CD4-positive, alpha-beta T cell treated with Interferon alpha-2 for 1 hour (primary cell): ENCODE measurements at places on chromosomes 13 and 19.
A peak's percentile ranks its signal among the peaks of the same experiment; 100 is the strongest.

DNA sequence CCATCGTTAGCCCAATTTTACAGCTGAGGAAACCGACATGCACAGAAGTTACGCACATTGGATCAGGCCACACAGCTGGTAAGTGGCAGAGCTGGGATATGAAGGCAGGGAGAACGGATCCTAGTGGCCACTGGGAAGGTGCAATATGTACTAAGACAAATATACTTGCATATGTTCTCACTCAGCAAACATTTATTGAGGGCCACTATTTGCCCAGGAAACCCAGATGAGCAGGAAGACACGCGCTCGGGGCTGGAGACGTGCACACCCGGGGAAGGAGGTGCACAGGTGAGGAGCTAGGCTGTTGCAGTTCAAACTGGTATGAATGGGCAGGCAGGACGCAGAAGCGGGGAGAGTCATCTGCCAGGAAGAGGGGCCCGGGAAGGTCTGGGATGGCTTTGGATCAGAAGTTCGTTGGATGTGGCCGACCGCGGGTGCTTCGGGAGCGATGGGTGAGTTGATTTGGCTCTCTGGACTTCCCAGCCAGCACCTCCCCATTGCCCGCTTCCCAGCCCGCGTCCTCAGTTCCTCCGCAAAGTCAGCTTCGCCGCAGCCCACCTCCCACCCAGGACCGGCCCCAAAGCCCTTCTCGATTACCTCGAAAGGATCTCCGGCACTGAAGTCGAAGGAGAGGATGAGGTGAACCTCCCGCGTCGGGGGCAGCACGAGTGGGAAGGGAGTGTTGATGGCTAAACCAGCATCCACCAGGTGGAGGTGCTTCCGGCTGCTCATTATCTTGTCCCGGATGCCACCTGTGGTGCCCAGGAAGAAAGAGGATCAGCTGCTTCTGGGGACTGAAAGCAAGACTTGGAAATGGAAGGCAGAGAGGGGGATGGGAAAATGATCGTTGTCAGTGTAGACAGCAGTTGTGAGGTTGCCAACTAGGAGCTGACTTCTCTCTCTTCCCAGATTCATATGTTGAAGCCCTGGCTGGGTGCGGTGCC, 17.8 kb upstream of the CABP5 start:
- DNase-seq = no peak

DNA sequence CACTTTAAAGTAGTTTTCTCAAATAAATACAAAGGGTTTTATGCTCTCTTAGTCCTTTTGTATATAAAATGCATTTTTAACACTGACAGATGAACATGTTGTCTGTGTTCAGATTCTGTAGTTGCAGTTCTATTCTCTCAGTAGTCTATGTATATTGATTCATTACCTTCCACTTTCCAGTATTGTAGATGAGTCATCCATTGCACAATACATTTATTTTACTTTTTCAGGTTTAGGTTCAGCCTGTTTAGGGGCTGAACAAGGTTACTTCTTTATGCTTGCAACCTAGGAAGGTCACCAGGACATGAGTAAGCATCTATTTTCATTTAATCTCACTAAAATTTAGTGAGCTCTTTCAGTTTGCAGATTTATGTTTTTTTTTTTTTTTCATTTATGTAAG, 173.6 kb downstream of the NALCN start:
- no peak for DNase-seq

DNA sequence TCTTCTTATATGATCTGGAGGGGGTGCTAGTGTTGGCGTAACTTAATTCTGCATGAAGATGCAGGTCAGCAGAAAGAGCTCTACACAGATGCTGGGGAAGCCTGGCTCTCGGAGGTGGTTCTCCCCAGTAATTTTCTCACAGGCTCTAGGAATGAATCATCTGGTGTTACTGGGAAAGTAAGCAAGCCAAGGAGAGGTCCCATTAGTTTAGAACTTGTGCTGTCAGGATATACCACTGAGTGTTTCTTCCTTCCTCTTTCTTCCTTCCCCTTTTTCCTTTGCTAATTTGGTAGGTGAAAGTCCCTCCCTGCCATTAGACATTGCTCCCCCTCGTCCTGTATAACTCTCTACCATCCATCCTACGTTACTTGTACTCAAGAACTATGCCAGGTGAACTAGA, 68.3 kb downstream of the ATP8A2 start:
- DNase-seq = no peak

DNA sequence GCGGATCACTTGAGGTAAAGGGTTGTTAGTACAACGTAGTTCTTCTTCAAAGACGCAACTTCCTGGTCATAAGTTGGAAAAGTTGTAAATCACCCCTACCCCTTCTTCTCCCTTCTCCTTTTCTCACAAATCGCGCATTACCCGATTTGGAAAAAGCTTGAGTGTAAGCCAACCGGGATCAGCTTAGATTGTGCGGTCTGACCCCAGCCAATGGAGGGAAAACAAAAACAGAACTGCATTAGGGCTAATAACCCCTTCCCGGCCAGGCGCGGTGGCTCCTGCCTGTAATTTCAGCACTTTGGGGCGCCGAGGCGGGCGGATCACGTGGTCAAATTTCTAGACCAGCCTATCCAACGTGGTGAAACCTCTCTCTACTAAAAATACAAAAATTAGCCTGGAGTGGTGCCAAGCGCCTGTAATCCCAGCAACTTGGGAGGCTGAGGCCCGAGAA, 806 bp downstream of the ZNF90 start:
- DNase-seq = no peak

DNA sequence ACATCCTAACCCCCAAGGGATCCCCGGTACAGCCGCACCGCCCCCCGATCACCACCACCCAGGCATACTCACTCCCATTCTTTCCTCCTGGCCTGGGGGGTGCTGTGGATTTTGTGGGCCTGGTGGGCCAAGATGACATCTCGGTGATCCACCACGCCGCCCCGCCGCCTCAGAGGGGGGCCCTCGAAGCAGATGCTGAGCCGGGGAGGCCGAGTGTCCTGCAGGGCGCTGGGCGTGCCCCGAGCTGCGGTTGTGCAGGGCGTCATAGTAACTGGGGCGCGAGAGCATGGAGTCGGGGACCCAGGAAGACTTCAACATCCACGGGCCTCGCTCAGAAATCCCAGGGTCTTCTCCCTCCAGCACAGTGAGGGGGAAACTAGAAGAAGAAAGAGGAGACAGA, 93.4 kb upstream of the CACNA1A start:
- DNase-seq = no peak

DNA sequence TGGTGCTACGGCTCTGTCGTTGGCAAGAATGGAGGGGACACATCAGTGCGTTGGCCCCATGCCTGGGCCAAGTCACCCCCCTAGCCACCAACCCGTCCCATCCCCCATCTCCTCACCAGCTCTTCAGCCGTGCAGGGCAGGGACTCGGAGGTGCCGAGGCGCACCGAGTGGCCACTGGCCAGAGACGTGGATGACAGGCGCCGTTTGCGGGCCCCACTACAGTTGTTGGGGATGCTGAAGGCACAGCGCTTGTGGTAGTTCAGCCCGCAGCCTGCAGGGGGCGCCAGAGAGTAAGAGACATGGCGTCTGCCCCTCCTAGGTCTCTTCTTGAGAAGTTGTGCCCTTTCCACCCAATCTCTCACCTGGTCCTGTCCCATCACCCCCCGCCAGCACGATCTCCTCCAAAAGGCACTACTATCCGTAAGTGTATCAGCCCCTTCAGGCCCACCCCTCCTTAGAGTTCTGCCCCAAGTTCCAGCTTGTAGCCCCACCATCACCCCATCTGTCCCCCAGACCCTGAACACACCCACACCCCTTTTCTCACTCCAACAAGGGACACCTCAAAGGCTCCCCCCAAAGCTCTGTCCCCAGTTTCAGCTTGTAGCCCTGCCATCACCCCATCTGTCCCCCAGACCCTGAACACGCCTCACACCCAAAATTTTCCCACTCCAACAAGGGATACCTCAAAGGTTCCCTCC, 12.4 kb downstream of the PRKD2 start:
- peak; percentile 86 for DNase-seq

- DNase-seq = no peak
These were observed 1.3 kb downstream of the ALOX5AP start for GRCh38 chr13:30736461-30737320.

DNA sequence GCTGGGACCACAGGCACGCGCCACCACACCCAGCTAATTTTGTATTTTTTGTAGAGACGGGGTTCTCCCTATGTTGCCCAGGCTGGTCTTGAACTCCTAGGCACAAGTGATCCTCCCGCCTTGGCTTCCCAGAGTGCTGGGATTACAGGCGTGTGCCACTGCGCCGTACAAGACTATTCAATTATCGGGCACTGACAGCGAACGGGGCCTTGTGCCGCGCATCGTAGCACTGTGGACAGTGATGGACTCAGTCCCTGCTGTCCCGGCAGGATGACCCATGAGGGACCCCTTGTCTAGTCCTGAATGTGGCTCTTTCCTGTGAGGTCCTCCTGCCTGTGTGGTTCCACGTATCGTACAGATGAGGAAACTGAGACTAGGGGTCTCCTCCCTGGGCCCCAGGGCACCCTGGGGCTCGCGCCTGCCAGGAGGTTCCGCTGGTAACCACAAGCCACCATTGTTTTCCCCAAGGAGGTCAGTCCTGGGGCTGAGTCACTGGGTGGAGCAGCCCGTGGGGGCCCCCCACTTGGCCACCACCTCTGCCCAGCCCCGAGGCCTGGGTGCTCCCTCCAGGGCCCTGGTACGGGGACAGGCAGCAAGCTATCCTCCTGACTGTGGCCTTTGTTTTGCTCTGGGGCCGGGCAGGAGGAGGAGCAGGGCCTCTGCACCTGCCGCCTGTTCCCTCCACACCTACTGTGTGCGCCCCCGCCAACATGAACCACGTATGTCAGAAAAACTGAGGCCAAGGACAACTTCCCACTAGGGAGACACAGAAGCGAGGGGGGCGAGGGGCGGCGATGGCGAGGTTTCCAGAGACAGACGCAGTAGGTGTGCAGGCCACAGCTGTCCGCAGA, 2.9 kb upstream of the TCF3 start:
- no peak for DNase-seq

- no peak for DNase-seq
These were observed 5.7 kb downstream of the MIDN start for GRCh38 chr19:1254081-1254527.

- DNase-seq = no peak
These were observed 208.3 kb upstream of the PCDH9 start for GRCh38 chr13:67438465-67438864.

GRCh38 chr19:28505134-28505533, 707.8 kb downstream of the UQCRFS1 start:
- no peak for DNase-seq

DNA sequence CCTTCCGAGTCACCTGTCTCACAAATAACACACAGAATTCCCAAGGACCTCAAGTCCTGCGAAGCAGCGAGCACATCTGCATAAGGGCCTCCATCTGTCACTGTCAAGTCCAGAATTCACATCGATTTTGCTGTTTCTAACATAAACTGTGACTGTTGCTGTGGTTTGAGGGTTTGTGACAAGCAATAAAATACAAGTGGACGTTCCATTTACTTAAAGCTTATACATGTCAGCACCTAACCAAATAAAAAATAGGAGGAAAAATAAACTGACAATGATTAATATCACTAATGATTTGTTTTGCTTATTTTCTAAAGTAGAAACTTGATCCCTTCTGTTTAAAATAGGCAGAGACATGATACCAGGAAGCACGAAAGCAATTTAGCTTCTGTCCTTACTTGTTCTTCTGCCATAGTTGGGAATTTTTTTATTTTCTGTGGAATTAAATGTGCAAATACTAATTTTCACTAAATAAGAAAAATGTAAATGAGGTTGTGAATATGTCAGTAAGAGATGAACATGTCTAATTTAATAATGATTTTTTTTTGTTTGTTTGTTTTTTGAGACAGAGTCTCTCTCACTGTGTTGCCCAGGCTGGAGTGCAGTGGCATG, 279.1 kb downstream of the FGF9 start:
- no peak for DNase-seq

- DNase-seq = no peak
These were observed 45.6 kb upstream of the MTIF3 start for GRCh38 chr13:27496006-27496405.

- peak; percentile 30 for DNase-seq
These were observed 722 bp downstream of the COLGALT1 start for GRCh38 chr19:17555929-17556813.

DNA sequence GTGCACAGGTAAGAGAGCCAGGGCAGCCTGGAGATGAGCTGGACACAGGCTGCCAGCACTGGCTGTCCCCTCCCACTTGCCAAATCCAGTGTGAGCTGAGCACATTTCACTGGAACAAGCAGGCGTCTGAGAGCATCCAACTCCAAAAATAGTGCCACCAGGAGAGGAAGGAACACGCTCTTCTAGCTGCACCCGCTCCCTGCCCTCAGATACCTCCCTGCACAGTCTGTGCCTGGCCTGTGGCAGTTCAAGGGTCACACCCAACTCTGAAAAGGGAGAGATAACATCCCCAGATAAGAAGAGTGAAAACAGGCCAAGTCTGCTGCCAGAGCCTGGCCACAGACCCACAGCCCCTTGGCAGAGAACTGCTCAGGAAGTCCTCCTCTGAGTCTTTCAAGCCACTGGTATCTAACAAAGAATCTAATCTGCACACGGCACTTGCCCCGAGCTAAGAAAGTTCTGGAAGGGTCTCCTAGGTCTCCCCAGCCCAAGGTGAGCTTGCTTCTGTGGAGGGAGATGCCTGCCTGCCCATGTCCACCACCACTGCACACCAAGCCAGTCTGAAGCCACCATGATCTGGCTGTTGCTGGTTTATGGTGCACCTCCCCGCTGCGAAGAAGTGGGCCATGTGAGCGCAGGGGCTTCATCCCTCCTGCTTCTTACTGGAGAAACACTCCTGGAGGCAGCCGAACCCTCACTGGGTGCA, 14.7 kb downstream of the ELL start:
- peak; percentile 68 for DNase-seq

- DNase-seq = no peak
These were observed 29.4 kb downstream of the TBC1D4 start for GRCh38 chr13:75452564-75452963.

DNA sequence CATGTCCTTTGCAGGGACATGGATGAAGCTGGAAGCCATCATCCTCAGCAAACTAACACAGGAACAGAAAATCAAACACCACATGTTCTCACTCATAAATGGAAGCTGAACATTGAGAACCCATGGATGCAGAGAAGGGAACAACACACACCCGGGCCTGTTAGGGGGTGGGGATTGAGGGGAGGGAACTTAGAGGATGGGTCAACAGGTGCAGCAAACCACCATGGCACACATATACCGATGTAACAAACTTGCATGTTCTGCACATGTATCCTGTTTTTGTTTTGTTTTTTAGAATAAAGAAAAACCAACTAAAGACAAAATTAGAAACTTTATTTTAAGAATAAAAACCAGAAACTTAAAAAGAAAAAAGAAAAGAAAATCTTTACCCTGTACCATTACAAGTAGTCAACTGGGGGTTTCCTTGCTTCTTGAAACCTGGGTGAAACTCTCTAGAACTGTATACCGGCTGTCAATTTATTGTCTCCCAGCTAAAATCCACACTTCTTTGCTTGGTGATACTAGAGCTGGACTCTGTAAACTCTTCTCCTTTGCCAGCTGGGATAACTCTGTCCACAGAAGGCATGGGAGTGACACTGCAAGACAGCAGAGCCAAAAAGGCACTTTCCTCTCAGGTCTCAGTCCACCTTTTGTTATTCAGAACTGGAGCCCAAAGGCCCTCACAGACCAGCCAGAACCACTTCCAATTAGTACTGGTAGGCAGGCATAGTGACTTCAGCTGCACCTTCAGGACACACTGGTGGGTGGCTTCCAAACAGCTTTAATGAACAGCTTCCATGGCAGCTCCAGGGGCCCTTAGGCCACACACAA, 9.0 kb downstream of the MICU2 start:
- no peak for DNase-seq
